ENCODE measurements at places on chromosomes 5 and 9.

- DNase-seq = no peak
These were observed 36.1 kb upstream of the SLC2A8 start for GRCh38 chr9:127360829-127361228.

DNA sequence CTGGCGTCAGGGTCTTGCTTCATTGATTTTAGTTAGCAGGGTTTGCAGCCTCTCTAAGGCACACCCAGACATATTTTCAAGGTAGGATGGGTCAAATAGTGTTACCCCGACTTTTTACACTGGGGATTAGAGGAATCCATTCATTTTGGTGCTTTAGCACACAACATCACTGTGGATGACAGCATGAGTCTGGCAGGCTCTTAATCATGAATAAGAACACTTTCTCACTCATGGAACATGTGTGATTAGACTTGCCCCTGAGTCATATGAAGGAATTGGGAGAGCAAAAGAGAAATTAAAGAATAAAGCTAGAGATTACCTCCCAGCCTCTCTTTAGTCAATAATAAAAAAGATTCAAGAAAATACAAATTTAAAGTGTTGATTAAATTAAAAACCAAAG is 175.6 kb downstream of the SEMA5A start:
- no peak for DNase-seq

GRCh38 chr5:120538149-120538548 is 74.0 kb downstream of the PRR16 start:
- no peak for DNase-seq

DNA sequence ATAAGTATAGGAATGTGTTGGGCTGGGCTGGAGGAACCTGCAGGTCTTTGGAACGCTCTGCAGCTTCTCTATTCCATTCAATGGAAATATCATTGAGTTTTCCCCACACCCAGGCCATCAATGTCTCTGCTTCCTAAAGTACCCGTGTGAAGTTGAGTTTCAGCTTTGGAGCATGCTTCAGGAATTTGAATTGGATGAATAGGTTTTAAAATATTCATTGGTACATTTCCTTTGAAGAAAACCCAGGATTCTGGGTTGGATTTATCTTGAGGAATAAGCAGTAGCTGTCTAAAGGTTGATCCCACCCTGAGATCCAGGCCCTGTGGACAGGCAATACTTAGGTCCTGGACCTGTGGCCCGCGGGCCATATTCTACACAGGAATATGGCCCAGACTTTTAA is 37.3 kb downstream of the INSYN2B start:
- no peak for DNase-seq

DNA sequence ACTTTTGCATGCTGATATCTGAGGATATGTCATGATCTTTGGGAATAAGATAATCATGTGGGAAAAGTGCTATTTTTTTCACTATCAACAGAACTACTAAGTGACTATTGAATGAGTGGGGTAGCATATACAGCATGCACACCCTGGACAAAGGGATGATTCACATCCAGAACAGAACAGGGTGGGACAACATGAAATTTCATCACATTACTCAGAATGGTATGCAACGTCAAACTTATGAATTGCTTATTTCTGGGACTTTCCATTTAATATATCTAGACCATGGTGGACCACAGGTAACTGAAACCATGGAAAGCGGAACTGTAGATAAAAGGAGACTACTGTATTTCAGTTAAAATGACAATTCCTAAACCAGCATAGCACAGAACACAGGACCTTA is 370.0 kb downstream of the HINT1 start:
- no peak for DNase-seq

GRCh38 chr9:7293091-7293490 is 506.5 kb downstream of the DMAC1 start:
- DNase-seq = no peak

- no peak for DNase-seq
These were observed 3.5 kb downstream of the OR2V1 start for GRCh38 chr5:181127456-181127855.

- peak; percentile 61 for DNase-seq
These were observed 186.2 kb downstream of the FANCC start for GRCh38 chr9:95131023-95131943.

GRCh38 chr5:88556406-88556805 is 287.8 kb upstream of the TMEM161B start:
- DNase-seq = no peak

GRCh38 chr5:54095969-54096368 is 214.4 kb downstream of the ARL15 start:
- no peak for DNase-seq

DNA sequence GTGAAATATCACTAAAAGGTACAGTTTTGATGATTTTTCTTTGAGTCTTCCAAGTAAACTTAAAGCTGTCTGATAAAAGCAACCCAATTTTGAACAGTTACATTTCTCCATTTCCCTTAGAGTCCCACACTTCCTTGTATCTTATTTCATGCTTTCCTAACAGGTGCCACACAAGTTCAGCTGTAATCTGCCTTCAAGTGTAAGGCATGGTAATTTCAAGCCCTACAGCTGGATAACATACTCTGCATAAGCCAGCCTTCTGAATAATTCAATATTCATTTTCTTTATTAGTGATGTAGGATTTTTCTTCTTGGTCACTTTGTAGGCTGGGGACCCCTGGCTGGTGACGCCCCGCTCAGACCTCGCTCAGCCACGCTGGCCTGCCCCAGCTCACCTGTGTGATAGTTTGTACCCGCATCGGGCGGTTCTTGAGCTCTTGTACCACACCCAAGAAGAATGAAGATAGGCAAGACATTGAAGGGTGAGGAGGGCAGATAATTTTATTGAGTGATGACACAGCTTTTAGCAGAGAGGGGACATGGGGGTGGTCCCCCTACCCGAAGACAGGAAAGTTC is 34.0 kb downstream of the SOX30 start:
- DNase-seq = no peak

DNA sequence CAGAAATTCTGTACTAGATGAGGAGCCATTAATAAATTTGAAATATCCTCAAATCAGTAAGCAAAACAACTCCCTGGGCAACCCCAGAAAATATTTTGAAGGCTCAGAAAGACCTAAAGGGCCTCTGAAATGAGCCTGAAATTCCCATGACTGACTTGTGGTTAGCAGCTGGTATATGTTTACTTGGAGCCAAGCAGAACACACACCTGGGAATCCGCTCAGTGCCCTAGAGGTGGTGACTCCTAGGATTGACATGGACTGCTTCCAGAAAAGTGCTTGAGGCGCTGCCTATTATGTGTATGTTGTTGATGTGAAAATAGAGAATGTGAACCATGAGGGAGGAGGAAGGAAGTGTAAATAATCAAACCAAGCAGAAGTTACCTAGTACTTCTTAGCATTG is 14.7 kb downstream of the RFK start:
- no peak for DNase-seq

- DNase-seq = no peak
These were observed 197.0 kb downstream of the SEC61B start for GRCh38 chr9:99419070-99419469.

- no peak for DNase-seq
These were observed 275.6 kb upstream of the PAPPA start for GRCh38 chr9:115877852-115878438.

DNA sequence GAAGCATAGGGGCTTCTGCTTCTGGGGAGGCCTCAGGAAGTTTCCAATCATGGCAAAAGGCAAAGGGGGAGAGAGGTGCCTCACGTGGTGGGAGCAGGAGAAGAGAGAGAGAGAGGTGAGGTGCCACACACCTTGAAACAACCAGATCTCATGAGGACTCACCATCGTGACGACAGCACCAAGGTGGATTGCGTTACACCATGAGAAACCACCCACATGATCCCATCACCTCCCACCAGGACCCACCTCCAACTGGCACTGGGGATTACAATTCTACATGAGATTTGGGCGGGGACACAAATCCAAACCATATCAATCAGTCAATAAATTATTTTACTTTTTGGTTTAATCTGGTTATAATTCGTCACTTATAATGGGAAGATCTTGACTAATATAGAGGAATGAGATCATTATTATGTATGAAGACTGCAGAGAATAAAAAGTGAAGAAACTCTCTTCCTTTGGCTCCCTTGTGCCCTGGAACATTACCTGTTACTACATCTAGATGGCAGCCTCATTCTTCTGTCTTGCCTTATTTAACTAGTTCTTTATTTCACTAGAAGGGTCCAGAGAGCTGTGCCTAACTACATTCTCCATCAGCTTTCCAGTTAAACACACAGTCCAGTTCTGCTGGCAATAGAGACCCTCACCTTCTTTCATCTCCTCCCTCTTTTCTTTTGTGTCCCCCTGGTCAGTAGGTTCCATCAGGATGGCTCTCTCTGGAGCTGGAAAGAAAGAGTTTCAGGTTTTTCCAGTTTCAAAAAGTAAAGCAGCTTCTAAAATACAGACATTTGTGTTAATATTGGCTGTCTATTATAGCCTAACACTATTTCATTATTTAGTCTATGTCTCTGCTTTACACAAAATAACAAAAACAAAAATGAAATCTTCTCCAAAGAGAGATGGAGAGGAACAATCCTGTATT is 21.7 kb upstream of the SPINK7 start:
- DNase-seq = no peak

- no peak for DNase-seq
These were observed 392.6 kb upstream of the BRINP1 start for GRCh38 chr9:119761812-119762211.

DNA sequence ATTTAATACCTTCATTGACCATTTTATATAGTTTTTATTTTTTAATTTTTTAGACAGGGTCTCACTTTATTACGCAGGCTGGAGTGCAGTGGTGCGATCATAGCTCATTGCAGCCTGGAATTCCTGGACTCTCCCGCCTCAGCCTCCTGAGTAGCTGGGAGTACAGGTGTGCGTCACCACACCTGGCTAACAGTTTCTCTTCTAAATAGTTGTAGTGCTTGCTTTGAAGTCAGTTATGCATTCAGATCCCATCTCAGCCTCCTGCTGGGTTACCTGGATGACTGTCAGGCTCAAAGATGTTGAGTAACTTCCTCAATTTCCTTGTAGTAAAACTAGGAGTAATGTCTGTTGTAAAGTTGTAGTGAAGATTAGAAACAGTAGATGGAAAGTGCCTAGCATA is 21.4 kb downstream of the SNX18 start:
- DNase-seq = no peak

DNA sequence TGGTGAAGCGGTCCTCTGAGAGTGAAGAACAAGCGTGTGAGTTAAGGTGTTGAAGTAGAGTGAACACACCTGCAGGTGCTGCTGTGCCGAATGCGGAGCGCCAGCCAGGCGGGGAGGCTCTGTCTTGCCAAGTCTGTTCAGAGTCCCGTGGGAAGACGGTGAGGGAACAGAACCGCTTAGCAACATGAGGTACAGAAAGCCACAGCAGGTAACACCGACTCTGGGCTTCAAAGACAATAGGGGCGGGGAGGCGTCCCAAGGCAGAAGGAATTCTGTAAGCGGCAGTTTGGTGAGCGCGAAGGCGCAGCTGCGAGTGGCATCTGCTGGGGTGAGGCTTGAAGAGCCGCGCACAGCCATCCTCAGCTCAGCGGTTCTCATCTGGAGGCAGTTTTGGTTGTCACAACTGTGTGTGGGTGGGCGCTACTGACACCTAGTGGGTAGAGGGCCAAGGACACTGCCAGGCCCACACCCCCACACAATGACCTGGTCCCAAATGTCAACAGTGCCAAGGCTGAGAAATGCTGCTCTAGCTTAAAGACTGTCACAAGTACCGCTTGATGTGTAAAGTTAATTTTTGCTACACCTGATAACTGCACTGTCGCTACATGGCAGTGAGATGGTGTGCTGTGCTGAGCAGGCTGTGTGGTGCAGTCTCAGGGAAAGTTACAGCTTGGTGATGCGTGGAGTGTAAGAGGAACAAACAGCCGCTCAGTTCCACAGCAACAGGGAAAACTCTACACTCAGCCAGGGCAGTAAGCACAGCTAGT is 67.4 kb upstream of the TBC1D9B start:
- DNase-seq = no peak

DNA sequence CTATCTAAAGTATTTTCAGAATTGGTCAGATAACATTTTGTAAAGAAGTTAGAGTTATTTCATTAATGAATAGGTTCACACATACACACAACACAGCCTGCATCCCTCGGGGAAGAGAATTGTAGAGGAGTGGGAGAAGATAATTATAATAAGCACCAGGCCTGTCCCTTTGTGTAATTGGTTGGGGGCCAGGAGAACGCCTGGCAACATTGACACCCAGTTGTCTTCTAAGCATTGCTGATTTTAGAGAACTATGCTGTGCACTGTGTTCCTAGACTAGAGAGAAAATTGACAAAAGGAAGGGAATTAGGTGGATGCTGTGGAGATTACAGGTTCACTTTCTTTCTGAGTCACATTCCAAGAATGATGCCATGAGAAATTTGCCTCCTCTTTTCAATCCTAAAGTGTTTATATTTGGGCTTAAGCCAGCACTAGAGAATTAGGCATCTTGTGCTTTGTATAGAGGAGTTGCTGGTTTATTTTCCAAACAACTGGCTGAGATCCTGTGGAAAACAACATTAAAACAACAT is 247.6 kb downstream of the COX7C start:
- DNase-seq = no peak

GRCh38 chr5:178703015-178703414 is 27.4 kb downstream of the ZNF354A start:
- no peak for DNase-seq

DNA sequence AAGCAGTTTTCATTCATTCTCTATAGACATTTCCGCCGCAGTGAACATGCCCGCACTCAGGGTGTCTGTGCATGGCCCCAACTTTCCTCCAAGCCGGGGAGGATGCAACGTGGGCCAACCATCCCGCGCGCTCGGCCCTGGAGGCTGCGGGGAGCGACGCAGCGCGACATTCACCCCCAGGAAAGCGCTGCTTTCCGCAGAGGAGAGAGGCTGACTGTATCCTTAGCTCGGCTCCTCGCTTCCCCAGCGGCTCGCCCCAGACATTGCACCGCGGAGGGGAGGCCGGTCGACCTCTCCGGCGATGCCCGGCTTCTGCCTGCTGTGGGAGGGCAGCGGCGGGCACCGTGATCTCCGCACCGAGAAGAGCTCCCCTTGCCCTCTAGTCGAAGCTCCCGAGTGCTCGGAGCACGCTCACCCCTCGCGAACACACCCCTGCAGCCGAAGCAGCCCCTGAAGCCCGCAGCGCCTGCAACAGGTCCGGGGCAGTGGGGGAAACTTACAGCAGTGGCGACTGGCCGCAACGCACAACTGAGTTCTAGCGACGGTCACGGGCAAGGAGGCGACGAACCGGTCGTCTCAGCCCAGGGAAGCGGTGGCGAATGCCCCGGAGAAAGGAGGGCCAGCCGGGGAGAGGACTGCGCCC is 600 bp downstream of the ENC1 start:
- DNase-seq = no peak

DNA sequence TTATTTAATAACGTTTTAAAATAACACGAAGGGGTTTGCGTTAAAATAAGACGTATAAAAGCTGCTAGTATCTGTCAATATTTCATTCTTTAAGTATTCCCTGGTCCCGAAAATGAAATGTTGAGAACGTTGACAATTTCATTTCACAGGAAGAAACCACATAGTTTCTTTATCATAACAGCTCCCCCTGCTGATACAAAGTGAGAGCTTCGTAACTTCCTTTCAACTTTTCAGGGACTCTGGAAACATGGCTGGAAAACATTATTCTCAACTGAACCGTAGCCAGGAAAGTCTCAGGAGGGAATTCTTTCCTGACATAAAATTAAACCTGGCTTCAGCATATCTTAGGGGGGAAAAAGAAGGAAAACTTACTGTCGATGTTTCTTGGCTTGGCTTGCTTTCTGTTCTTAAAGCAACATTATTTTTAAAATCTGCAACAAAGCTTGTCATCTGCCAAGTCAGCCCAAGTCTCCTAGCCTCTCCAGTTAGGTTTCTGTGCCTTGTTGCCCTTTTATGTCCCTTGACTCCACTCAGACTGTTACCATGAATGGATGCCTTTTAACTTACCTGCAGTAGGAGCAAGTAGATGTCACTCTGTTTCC is 122.9 kb upstream of the DAB2 start:
- no peak for DNase-seq

Data from omental fat pad (tissue), 4 donors.